ENCODE measurements at places on chromosomes 5 and 9. TPM values are rescaled to one million over a fixed set of nuclear protein-coding genes. Genes with fewer than 3 reads are reported as not detected.

MYMK gene
- not detected for total RNA-seq

TAF11L10 gene
- not detected for total RNA-seq

DNA sequence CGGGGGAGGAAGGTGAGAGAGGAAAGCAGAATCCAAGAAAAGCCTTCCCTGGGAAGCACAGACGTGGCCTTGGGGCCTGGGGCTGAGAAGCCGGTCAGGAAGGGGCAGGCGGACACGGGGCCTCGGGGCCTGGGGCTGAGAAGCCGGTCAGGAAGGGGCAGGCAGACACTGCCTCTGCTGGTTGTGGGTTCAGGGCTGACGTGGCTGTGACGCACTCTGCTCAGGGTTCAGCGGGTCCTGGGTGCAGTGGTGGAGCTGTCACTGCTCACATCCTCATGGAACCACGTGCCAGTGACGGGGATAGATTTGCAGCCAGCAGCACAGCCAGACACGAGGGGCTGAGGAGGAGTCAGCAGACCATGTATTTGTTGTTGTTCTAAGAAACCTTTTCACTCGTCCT, 12.8 kb downstream of the PAEP start:
- no peak for DNase-seq
- H3K36me3 ChIP-seq: no peaks in the 10 kb centered on the region
- no peaks in the 10 kb centered on the region for H3K4me1 ChIP-seq
- H3K4me3 ChIP-seq: no peak overlapping the region
- peaks cover 3% of the 10 kb centered on the region for H3K27me3 ChIP-seq

DNA sequence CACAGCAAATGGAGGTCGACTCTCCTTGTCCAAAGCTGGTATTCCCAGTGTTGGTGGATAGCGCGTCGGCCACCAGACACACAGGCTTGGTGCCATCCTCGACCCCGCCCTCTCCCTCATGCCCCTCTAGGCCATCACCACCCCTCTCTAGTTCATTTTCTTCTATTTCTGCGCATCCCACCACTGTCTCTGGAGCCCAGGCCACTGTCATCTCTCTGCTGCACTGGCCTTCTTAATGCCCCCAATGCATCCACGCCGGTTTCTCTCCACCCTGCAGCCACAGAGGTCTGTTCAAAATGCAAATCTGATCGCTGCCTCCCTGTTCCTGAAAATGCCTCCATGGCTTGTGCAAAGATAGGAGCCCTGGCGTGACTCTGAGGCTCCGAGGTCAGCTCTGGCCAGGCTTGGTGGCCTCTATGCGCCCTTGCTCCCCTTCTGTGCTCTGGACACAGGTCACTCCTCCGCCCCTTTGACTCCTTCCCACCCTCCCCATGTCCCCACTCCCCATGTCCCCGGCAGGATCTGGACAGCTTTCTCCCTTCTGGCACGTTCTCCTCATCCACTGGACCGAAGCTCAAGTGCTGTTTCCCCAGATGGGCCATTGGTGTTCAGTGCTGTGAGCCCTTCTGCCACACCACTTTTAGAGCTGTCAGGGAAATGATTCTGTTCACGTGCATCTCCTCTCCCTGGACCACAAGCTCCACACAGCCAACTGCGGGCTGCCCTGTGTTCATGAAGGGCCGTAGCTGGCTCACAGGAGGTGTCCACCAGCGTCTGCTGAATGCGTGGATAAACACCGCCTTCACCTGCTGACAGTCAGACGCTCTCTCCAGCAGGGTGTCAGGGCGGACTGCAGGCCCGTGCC, 59.5 kb upstream of the RNF130 start:
- H3K36me3 ChIP-seq: no peaks in the 10 kb centered on the region
- no peak overlapping the region for H3K4me3 ChIP-seq
- H3K4me1 ChIP-seq: no peaks in the 10 kb centered on the region
- no peak overlapping the region for H3K27ac ChIP-seq
- H3K27me3 ChIP-seq: peaks cover 20% of the 10 kb centered on the region
- no peak for DNase-seq

DNA sequence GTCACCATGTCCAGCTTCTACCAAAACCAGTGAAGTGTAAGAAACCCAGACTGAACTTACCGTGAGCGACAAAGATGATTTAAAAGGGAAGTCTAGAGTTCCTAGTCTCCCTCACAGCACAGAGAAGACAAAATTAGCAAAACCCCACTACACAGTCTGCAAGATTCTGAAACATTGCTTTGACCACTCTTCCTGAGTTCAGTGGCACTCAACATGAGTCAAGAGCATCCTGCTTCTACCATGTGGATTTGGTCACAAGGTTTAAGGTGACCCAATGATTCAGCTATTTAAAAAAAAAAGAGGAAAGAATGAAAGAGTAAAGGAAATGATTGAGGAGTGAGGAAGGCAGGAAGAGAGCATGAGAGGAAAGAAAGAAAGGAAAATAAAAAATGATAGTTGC, 19.8 kb downstream of the IL7R start:
- no peaks in the 10 kb centered on the region for H3K36me3 ChIP-seq
- H3K4me1 ChIP-seq: peaks cover 2% of the 10 kb centered on the region
- no peak for DNase-seq
- H3K4me3 ChIP-seq: no peak overlapping the region

- H3K27ac ChIP-seq: no peak overlapping the region
- no peaks in the 10 kb centered on the region for H3K4me1 ChIP-seq
- H3K27me3 ChIP-seq: no peaks in the 10 kb centered on the region
- no peak for DNase-seq
- H3K4me3 ChIP-seq: no peak overlapping the region
These were observed 1124.6 kb downstream of the DTWD2 start for GRCh38 chr5:117863586-117864296.

DNA sequence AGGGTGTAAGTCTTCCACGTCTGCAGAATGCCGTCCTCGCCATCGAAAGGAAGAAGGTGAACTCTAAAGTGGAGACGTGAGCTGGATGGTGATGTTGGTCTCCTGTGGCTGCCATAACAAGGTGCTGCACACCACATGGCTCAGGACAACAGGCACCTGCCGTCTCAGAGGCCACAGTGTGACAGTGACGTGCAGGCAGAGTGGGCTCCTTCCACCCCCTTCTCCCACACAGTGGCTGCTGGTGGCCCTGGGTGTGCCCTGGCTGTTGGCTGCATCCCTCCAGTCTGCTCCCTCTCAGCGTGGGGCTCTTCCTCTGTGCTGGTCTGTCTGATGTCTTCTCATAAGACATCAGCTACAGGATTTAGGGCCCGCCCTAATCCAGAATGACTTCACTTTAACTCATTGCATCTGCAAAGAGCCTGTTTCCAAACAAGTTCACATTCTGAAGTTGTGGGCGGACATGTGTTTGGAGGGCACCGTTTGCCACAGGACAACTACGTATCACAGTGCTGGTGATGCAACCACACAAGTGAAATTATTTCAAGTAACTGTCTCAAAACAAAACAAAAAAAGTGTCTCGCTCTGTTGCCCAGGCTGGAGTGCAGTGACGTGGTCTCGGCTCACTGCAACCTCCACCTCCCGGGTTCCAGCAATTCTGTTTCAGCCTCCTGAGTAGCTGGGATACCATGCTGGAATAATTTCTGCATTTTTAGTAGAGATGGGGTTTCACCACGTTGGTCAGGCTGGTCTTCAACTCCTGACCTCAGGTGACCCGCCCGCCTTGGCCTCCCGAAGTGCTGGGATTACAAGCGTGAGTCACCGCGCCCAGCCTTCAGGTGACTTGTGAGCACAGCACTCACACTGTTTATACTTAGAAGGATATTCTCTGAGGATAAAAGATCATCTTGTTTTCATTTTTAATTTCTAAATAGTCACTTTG, 31.2 kb upstream of the CLPTM1L start:
- H3K27me3 ChIP-seq: peaks cover 54% of the 10 kb centered on the region
- H3K4me3 ChIP-seq: no peak overlapping the region
- H3K27ac ChIP-seq: no peak overlapping the region
- DNase-seq: no peak
- H3K4me1 ChIP-seq: no peaks in the 10 kb centered on the region

- H3K4me1 ChIP-seq: no peaks in the 10 kb centered on the region
- H3K27ac ChIP-seq: no peak overlapping the region
- no peak for DNase-seq
- no peak overlapping the region for H3K4me3 ChIP-seq
- H3K27me3 ChIP-seq: no peaks in the 10 kb centered on the region
- H3K36me3 ChIP-seq: no peaks in the 10 kb centered on the region
These were observed 599.6 kb upstream of the GRAMD2B start for GRCh38 chr5:125823572-125823971.

- DNase-seq: no peak
- H3K4me1 ChIP-seq: no peaks in the 10 kb centered on the region
- H3K36me3 ChIP-seq: peaks cover 29% of the 10 kb centered on the region
- H3K27ac ChIP-seq: no peak overlapping the region
- no peaks in the 10 kb centered on the region for H3K27me3 ChIP-seq
- no peak overlapping the region for H3K4me3 ChIP-seq
These were observed 35.6 kb downstream of the SLC30A5 start for GRCh38 chr5:69129413-69129812.
